ENCODE measurements at places on chromosomes 3 and 15. TPM values are rescaled to one million over a fixed set of nuclear protein-coding genes. Genes with fewer than 3 reads are reported as not detected.

Gene KLHL40
- total RNA-seq, result not detected

Gene MKRN3
- total RNA-seq, result 3.9 TPM

Gene CHST14
- 14.4 TPM for total RNA-seq

Gene GOLGA8B
- 24.5 TPM for total RNA-seq

Gene GMNC
- 0.14 TPM for total RNA-seq

Gene CPNE4
- not detected for total RNA-seq

Gene ZNF860
- 0.44 TPM for total RNA-seq

Gene ATP13A5
- not detected for total RNA-seq

Gene MYZAP
- 1.3 TPM for total RNA-seq

Gene IL17RE
- 0.72 TPM for total RNA-seq

Gene SCN5A
- 1.1 TPM for total RNA-seq

Gene SLC38A3
- not detected for total RNA-seq

Gene PRR20G
- not detected for total RNA-seq

Gene ZKSCAN7
- total RNA-seq, result 5.0 TPM

Gene QTRT2
- total RNA-seq, result 20.1 TPM

Gene TMEM207
- not detected for total RNA-seq

Gene PIGB
- 7.7 TPM for total RNA-seq

Gene MST1
- total RNA-seq, result 5.9 TPM

Gene SLC9C1
- not detected for total RNA-seq

Gene INO80
- 19.7 TPM for total RNA-seq

Gene GCSAM
- not detected for total RNA-seq

Gene PATL2
- 0.44 TPM for total RNA-seq

Gene ALG1L2
- total RNA-seq, result not detected

Gene SLC28A2
- not detected for total RNA-seq

Gene CHL1
- total RNA-seq, result not detected

Gene PLSCR2
- total RNA-seq, result not detected

Gene MED12L
- total RNA-seq, result 0.43 TPM

Gene RASGRP1
- total RNA-seq, result not detected

Gene CHRM5
- total RNA-seq, result under 0.01 TPM

Gene RAB6B
- under 0.01 TPM for total RNA-seq

Gene ARNT2
- 8.6 TPM for total RNA-seq

Gene LMAN1L
- total RNA-seq, result not detected

Gene CCR9
- total RNA-seq, result not detected

Gene PLOD2
- total RNA-seq, result 211 TPM

Gene GOLGA6L10
- total RNA-seq, result 1.8 TPM

Gene CCR8
- not detected for total RNA-seq

Gene TTLL13
- total RNA-seq, result not detected

Gene RFTN1
- total RNA-seq, result 158 TPM

Gene TM4SF1
- total RNA-seq, result 44.9 TPM

Gene SEMA3F
- 0.43 TPM for total RNA-seq

Gene C3orf52
- total RNA-seq, result 18.0 TPM

Gene ASTE1
- 4.7 TPM for total RNA-seq

Gene NRG4
- total RNA-seq, result not detected

Gene GOLGA8T
- total RNA-seq, result not detected

Gene WDR76
- total RNA-seq, result 1.5 TPM

Gene ZNF660
- 1.7 TPM for total RNA-seq
